ENCODE measurements at places on chromosomes 16 and 17. TPM values are rescaled to one million over a fixed set of nuclear protein-coding genes. Genes with fewer than 3 reads are reported as not detected.

Gene DHRS7C
- not detected for total RNA-seq

Gene ERAL1
- total RNA-seq, result 62.6 TPM

Gene PYCARD
- total RNA-seq, result 95.4 TPM

Gene PPL
- total RNA-seq, result 33.4 TPM

Gene CPD
- total RNA-seq, result 61.2 TPM

Gene XYLT1
- 4.3 TPM for total RNA-seq

Gene SULT1A3
- 4.7 TPM for total RNA-seq

Data from placental epithelial cell (primary cell).